ENCODE measurements at places on chromosomes 6 and 20. TPM values are rescaled to one million over a fixed set of nuclear protein-coding genes. Genes with fewer than 3 reads are reported as not detected.

The RBM39 gene
- total RNA-seq = 282 TPM

The HTR1B gene
- total RNA-seq = 14.0 TPM

The MYLK2 gene
- 0.87 TPM for total RNA-seq

The ZCCHC3 gene
- 18.9 TPM for total RNA-seq

The FAM209B gene
- total RNA-seq = not detected

The CGA gene
- not detected for total RNA-seq

The CLPSL2 gene
- total RNA-seq = 0.57 TPM

The DEFB125 gene
- total RNA-seq = not detected

The HLA-DQA1 gene
- 0.39 TPM for total RNA-seq

The ACOT8 gene
- 21.1 TPM for total RNA-seq

The IRF4 gene
- total RNA-seq = 0.72 TPM

The RAB44 gene
- not detected for total RNA-seq
